CD4-positive, alpha-beta T cell treated with Interleukin-4 for 1 hour (primary cell): ENCODE measurements at places on chromosomes 3 and 15.

GRCh38 chr15:67116742-67117141, 51.3 kb downstream of the SMAD3 start:
- DNase-seq: peak; percentile 46

- DNase-seq: no peak
Observed at GRCh38 chr3:174986685-174987084, 127.6 kb downstream of the NAALADL2 start.

DNA sequence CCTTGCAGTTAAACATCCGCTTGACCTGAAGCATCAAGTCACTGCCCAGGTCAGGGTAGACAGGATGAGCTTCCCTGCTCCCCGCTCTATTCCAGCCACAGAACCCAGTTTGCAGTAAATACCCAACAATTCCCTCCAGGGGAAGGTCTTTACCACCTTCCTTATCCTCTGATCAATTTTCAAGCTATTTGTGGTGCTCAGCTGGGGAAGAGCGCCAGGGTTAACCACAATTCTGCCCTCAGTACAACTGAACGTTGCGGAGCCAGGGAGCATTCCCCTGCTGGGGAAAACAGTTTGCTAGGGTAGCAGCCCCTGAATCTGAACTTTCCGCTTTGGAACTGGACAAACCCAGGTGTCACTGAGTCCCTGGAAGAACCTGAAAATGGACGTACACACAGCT, 28.5 kb downstream of the RBPMS2 start:
- DNase-seq: no peak

- DNase-seq: no peak
Observed at GRCh38 chr3:188085584-188086560, 68.1 kb upstream of the LPP start.

DNA sequence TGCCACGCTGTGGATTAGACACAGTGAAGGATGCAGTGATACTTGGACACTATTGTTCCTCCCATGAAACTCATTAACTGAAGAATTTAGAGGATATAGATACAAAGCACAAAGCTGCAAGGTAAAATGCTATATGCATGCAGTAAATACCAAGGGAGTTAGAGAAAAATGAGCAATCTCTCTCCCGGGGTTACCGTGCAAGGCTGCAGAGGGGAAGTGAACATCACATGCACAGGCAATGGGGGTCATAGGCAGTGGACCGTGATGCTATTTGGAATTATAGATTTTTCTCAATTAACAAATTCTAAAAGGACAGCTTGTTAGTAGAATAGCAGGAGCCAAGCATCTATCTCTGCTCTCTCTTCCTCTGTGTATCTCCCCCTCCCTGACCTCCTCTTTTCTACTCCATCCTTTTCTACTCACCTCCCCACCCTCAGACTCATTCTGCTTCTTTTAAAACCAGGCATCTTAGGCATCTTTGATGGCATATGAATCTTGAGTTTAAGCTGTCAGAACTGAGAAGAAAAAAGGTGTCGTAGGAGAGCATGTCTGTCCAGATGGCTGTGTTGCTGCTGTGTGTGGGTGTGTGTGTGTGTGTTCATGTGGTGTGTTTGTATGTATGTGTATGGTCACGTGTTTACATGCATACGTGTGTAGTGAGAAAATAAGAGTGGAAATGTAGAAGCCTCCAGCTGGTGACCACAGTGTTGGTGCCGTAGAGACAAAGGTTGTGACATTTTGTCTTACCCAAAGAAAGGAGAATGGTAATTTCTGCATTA, 339.0 kb downstream of the EPHB1 start:
- no peak for DNase-seq

DNA sequence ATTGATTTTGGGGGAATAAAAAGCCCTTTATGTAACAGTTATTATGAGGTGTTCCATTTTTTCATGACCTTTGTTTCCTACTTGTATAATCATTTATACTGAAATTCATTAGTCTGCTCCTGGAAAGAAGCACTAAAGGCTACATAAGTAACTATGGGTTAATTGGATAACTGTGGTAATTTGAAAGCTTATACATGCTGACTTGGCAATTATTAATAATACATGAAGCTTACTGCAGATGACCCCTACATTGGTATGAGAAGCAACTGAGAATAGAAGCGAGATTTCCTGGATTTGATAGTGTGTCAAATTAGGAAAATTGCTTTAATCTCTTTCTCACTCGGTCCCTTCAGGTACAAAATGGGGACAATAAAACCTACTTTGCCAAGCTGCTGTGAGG, 658.0 kb downstream of the ROBO1 start:
- DNase-seq: no peak

DNA sequence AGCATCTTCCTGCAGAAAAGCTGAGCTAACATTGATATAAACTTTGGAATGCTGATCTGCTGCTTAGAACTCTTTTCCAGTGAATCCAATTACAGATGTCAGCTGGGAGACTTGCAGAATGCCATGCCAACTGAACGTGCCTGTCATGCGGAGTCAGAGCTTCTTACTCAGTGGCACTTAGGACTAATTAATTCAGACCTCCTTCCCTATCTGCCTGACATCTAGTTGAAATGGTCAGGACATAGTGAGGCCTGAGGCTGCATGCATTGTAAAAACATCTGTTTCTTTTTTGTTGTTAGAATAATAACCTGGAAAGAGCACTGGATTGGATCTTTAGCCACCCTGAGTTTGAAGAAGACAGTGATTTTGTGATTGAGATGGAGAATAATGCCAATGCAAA, 112.6 kb downstream of the USP13 start:
- no peak for DNase-seq
